Activated B cell treated with CpG ODN at 0.5 μM for 24 hours (primary cell): ENCODE measurements at places on chromosomes 5 and 9.

DNA sequence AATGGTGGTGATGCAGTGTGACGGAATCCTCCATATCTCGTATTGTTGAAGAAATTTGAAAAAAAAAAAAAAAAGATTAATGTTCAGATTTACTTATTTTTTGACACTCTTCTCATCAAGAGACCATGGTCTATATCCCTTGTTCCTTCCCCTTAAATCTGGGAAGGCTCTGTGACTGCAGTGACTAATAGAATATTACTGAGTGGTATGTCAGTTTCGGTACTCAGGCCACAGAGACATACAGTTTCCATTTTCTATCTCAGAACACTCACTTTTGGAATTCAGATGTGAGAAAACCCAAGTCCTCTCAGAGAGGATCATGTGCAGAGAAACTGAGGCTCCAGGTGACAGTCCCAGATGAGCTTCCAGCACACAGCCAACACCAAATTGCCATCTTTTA is 1193.5 kb downstream of the DTWD2 start:
- DNase-seq, result no peak
- H3K4me3 ChIP-seq, result no peak overlapping the region
- no peaks in the 10 kb centered on the region for H3K27me3 ChIP-seq

GRCh38 chr5:34686762-34687268 is 30.7 kb downstream of the RAI14 start:
- DNase-seq, result no peak
- H3K36me3 ChIP-seq, result no peaks in the 10 kb centered on the region
- H3K27me3 ChIP-seq, result no peaks in the 10 kb centered on the region
- H3K27ac ChIP-seq, result no peak overlapping the region
- no peaks in the 10 kb centered on the region for H3K4me1 ChIP-seq
- no peak overlapping the region for H3K4me3 ChIP-seq

GRCh38 chr5:141913560-141914198 is 10.0 kb upstream of the DELE1 start:
- DNase-seq, result no peak
- peaks cover 8% of the 10 kb centered on the region for H3K27me3 ChIP-seq
- H3K27ac ChIP-seq, result no peak overlapping the region
- H3K4me1 ChIP-seq, result peaks cover 40% of the 10 kb centered on the region
- H3K36me3 ChIP-seq, result no peaks in the 10 kb centered on the region
- peak overlapping the region; percentile 72 for H3K4me3 ChIP-seq

GRCh38 chr5:103909391-103909790 is 346.8 kb upstream of the NUDT12 start:
- no peaks in the 10 kb centered on the region for H3K36me3 ChIP-seq
- H3K4me1 ChIP-seq, result no peaks in the 10 kb centered on the region
- DNase-seq, result no peak
- no peak overlapping the region for H3K4me3 ChIP-seq

DNA sequence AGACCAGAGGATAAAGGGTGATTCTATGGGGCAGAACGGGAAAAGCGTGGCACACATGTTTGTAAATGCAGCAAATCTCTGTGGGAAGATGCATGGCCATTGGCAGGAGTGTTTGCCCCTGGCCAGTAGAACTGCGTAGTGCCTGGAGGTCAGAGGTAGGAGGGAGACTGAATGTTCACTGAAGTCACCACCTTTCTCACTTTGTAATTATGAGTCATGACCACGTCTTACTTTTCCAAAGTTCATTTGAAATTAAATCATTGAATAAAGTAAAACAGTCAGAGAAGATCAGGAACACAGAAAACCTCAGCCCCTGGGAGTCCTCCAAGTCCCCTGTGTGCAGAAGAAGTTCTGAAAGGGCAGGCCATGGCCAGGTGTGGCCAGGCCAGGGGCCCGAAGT is 4.6 kb downstream of the PTGES start:
- no peaks in the 10 kb centered on the region for H3K36me3 ChIP-seq
- peaks cover 20% of the 10 kb centered on the region for H3K27me3 ChIP-seq
- DNase-seq, result no peak
- H3K4me1 ChIP-seq, result peaks cover 2% of the 10 kb centered on the region
- no peak overlapping the region for H3K4me3 ChIP-seq
- H3K27ac ChIP-seq, result no peak overlapping the region

GRCh38 chr5:126449751-126450271 is 26.6 kb downstream of the GRAMD2B start:
- no peaks in the 10 kb centered on the region for H3K36me3 ChIP-seq
- H3K27ac ChIP-seq, result peak overlapping the region; percentile 84
- DNase-seq, result no peak
- H3K4me1 ChIP-seq, result peaks cover 17% of the 10 kb centered on the region
- peak overlapping the region; percentile 77 for H3K4me3 ChIP-seq

DNA sequence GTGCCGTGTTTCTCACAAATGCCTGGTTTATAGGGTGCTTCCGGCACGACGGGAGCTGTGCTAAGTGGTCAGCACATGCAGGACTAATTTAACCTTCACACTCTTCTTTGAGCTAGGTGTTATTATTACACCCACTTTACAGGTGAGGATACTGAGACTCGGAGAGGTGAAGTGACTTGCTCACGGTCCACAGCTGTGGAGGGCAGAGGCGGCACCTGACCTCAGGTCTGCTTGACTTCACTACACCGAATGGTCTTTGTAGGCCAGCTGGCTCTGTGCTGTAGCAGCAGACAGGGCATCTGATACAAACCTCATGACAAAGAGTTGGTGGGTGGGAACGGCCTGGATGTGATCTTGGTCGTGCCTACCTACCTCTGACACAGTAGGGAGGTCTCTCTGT is 102.0 kb upstream of the BOD1 start:
- no peak for DNase-seq
- no peaks in the 10 kb centered on the region for H3K36me3 ChIP-seq
- H3K27ac ChIP-seq, result no peak overlapping the region
- peaks cover 17% of the 10 kb centered on the region for H3K4me1 ChIP-seq
- H3K27me3 ChIP-seq, result no peaks in the 10 kb centered on the region

DNA sequence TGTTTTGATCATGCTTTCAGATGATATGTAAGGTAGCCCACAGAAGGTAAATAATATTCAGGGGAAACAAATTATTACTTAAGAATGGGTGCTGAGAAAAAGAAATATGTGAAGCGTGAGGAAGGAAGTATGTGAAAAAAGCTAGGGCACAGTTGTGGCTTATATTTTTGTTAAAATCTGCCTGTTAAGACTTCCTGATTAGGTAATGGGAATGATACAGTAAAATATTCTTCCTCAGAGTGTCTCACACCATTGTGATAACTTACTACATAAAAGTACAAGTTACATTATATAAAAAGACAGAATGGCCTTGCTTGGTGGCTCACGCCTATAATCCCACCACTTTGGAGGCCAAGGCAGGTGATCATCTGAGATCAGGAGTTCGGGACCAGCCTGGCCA is 18.7 kb upstream of the PARP8 start:
- no peak overlapping the region for H3K27ac ChIP-seq
- H3K36me3 ChIP-seq, result no peaks in the 10 kb centered on the region
- DNase-seq, result no peak
- H3K4me1 ChIP-seq, result no peaks in the 10 kb centered on the region

- DNase-seq, result no peak
- no peaks in the 10 kb centered on the region for H3K36me3 ChIP-seq
- H3K27me3 ChIP-seq, result no peaks in the 10 kb centered on the region
- H3K4me3 ChIP-seq, result no peak overlapping the region
- H3K27ac ChIP-seq, result no peak overlapping the region
Observed at GRCh38 chr9:117116084-117116483, 298.8 kb downstream of the ASTN2 start.

DNA sequence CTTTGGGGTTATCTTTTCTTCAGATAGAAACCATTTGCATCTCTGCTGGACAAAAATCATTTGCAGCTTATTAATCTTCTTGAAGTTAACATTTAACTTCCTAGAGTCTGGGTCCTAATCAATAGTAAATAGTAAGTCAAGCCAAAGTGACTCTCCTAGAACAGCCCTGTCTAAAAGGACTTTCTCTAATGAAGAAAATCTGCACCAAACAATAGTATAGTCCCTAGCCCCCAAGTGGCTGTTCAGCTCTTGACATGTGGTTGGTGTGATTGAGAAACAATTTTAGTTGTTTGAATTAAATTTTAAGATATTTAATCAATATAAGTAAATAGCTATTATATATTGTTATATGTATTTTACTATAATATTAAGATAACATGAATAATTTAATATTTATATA is 64.6 kb upstream of the SHB start:
- peaks cover 3% of the 10 kb centered on the region for H3K27me3 ChIP-seq
- H3K27ac ChIP-seq, result no peak overlapping the region
- H3K4me1 ChIP-seq, result no peaks in the 10 kb centered on the region
- H3K36me3 ChIP-seq, result no peaks in the 10 kb centered on the region

DNA sequence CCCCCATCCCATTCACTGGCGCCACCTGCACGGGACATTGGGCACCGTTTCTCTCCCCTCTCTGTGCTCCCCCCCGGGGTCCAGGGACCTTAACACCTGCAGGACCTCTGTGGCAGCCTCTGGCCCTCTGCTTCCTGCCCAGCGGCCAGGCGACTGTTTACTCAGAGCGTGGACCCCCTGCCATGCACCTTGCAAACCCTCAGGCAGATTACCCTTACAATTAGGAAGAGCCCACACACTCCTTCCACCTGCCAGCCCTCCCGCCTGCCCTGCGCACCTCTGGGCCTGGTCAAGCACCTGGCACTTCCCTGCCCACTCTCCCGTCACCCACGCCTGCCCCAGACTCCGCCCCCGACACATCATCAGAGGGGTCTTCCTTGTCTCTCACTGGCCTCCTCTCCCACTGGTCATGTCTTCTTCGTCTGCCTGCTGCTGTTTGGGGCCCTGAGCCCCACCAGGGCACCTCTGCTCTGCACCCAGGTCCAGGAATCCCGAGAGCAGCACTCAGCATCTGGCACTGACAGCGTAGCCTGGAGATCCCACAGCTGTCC is 281.3 kb upstream of the IRX4 start:
- no peaks in the 10 kb centered on the region for H3K4me1 ChIP-seq
- no peaks in the 10 kb centered on the region for H3K36me3 ChIP-seq
- no peak for DNase-seq

- H3K4me3 ChIP-seq, result no peak overlapping the region
- no peak for DNase-seq
- no peak overlapping the region for H3K27ac ChIP-seq
- H3K4me1 ChIP-seq, result peaks cover 44% of the 10 kb centered on the region
- no peaks in the 10 kb centered on the region for H3K27me3 ChIP-seq
Observed at GRCh38 chr5:151183456-151184245, 26.1 kb upstream of the ANXA6 start.

GRCh38 chr9:126939821-126940221 is 25.2 kb downstream of the RALGPS1 start:
- no peaks in the 10 kb centered on the region for H3K27me3 ChIP-seq
- peaks cover 2% of the 10 kb centered on the region for H3K36me3 ChIP-seq
- no peak overlapping the region for H3K4me3 ChIP-seq
- peaks cover 5% of the 10 kb centered on the region for H3K4me1 ChIP-seq
- no peak overlapping the region for H3K27ac ChIP-seq

GRCh38 chr9:36993933-36994764 is 39.9 kb downstream of the PAX5 start:
- H3K4me1 ChIP-seq, result peaks cover 96% of the 10 kb centered on the region
- peaks cover 87% of the 10 kb centered on the region for H3K36me3 ChIP-seq
- no peaks in the 10 kb centered on the region for H3K27me3 ChIP-seq
- H3K4me3 ChIP-seq, result peak overlapping the region; percentile 52
- H3K27ac ChIP-seq, result peak overlapping the region; percentile 97
- peak; percentile 84 for DNase-seq

GRCh38 chr9:33250458-33250995 is 10.6 kb downstream of the SPINK4 start:
- no peak overlapping the region for H3K27ac ChIP-seq
- H3K36me3 ChIP-seq, result peaks cover 44% of the 10 kb centered on the region
- H3K4me1 ChIP-seq, result peaks cover 11% of the 10 kb centered on the region
- H3K27me3 ChIP-seq, result no peaks in the 10 kb centered on the region
- no peak for DNase-seq
- no peak overlapping the region for H3K4me3 ChIP-seq

DNA sequence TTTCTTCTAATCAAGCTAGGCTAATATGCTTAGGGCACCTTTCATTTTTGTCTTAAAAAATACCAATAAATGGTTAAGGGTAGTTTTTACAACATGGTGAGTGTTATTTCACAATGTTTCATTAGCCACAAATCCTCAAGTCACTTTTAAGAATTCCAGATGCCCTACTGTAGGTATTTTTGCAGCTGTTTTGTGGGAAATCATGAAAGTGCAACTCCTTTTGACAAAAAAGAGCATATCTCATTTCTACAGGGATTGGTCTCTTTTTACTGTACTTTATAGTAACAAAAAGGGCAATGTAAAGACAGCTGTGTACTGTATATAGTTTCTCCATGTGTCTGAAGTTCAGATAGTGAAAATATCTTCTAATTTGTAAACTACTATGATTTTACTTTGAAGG is 28.3 kb upstream of the GAS1 start:
- H3K4me1 ChIP-seq, result no peaks in the 10 kb centered on the region
- no peak for DNase-seq
- peaks cover 3% of the 10 kb centered on the region for H3K27me3 ChIP-seq
- H3K27ac ChIP-seq, result no peak overlapping the region
- H3K4me3 ChIP-seq, result no peak overlapping the region

DNA sequence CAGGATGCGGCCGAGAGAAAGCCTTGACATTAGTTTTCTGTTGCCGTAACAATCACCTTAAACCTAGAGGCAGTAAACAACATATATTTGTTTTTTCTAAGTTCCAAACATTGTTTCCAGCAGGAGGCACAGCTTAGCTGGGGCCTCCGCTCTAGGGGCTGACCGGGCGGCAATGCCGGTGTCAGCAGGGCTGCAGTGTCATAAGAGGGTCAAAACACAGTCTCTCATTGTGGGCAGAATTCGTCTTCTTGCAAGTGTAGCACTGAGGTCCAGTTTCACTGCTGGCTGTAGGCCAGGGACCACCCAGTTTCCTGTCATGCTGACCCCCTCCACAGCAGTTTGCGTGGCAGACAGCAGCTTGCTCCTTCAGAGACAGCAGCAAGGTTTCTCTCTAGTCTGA is 186.2 kb downstream of the PJA2 start:
- no peak for DNase-seq
- H3K27ac ChIP-seq, result no peak overlapping the region
- no peak overlapping the region for H3K4me3 ChIP-seq
- H3K4me1 ChIP-seq, result no peaks in the 10 kb centered on the region

GRCh38 chr9:17742067-17742466 is 163.2 kb downstream of the SH3GL2 start:
- no peaks in the 10 kb centered on the region for H3K36me3 ChIP-seq
- H3K4me3 ChIP-seq, result no peak overlapping the region
- H3K27ac ChIP-seq, result no peak overlapping the region
- DNase-seq, result no peak
- H3K4me1 ChIP-seq, result no peaks in the 10 kb centered on the region

- no peaks in the 10 kb centered on the region for H3K27me3 ChIP-seq
- no peak overlapping the region for H3K4me3 ChIP-seq
- H3K27ac ChIP-seq, result no peak overlapping the region
Observed at GRCh38 chr5:17340819-17341218, 123.4 kb downstream of the BASP1 start.

- no peak overlapping the region for H3K27ac ChIP-seq
- peaks cover 21% of the 10 kb centered on the region for H3K27me3 ChIP-seq
- H3K4me1 ChIP-seq, result no peaks in the 10 kb centered on the region
- no peak overlapping the region for H3K4me3 ChIP-seq
- no peaks in the 10 kb centered on the region for H3K36me3 ChIP-seq
Observed at GRCh38 chr5:72036951-72037350, 70.3 kb upstream of the MAP1B start.
